ENCODE measurements at places on chromosomes 6 and 20.

DNA sequence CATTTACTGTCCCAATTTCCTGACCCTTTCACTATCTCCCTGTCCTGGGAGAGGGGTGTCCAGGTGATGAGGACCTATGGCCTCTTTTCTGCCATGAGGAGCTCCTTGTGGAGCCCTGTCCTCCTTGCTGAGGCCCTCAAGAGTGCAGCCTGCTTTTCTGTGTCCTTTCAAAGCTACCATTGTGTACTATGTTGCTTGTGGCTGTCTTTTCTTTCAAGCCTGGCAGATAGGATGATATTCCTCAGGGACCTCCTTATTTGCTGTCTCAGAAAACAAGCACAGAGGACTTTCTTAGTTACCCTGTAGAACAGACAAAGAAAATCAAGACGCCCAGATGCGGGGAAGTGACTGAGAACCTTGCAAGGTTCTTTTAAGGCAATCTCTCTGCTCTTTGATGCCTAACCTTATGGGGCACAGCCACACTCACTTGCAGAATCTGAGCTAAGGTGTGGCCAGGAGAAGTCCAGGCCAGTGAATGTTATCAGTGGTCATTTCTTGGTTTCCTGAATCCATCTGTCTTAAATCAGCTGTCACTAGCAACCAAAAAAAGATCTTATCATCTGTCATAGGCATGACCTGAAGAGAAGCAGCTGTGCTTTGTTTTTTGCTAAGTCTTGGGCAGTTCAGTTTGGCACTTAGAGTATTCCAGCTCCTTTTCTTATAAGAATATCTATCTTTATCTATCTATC is 17.2 kb downstream of the CARMIL1 start:
- no peak for DNase-seq

GRCh38 chr20:38875175-38875993 is 50.8 kb upstream of the FAM83D start:
- DNase-seq, result peak; percentile 56

GRCh38 chr6:138004430-138005287 is 102.6 kb downstream of the PERP start:
- DNase-seq, result no peak

DNA sequence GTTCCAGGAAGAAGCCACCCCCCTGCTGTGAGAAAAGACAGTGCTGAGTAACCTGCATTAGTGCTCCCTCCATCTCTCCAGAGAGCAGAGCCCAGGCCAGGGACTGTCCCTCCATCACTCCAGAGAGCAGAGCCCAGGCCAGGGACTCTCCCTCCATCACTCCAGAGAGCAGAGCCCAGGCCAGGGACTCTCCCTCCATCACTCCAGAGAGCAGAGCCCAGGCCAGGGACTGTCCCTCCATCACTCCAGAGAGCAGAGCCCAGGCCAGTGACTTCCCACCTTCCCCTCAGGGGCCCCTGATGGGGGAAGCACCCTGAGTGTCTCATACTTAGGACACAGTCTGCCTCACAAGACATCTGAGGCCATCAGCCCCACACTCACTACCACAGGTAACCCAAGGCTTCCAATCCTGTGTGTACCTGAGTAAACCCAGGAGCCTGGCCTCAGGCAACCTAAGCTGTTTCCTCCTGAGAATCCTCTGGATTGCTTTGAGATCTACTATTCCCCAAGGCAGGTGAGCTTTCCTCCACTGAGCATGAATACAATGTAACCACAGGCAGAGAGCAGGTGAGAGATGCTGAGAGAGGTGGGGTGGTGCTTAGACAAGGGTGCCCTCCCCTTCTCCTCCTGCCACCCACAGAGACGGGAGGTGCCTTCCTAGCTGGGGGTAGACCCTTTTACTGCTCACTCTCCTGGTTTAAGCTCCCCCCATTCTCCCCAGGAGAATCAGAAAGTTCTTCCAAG is 4.9 kb downstream of the TBXT start:
- no peak for DNase-seq

DNA sequence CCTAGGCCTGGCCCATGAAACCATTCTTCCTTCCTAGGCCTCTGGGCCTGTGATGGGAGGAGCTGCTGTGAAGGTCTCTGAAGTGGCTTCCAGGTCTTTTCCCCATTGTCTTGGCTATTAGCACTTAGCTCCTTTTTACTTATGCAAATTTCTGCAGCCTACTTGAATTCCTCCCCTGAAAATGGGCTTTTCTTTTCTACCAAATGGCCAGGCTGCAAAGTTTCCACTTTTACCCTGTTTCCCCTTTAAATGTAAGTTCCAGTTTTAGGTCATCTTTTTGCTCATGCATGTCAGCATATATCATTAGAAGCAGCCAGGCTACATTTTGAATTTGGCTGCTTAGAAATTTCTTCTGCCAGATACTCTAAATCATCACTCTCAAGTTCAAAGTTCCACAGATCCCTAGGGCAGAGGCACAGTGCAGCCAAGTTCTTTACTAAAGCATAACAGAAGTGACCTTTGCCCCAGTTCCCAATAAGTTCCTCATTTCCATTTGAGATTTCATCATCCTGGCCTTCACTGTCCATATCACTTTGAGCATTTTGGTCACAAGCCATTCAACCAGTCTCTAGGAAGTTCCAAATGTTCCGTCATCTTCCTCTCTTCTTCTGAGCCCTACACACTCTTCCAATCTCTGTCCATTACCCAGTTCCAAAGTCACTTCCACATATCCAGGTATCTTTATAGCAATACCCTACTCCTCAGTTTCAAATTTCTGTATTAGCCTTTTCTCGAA is 71.9 kb downstream of the TBC1D7 start:
- DNase-seq, result no peak

DNA sequence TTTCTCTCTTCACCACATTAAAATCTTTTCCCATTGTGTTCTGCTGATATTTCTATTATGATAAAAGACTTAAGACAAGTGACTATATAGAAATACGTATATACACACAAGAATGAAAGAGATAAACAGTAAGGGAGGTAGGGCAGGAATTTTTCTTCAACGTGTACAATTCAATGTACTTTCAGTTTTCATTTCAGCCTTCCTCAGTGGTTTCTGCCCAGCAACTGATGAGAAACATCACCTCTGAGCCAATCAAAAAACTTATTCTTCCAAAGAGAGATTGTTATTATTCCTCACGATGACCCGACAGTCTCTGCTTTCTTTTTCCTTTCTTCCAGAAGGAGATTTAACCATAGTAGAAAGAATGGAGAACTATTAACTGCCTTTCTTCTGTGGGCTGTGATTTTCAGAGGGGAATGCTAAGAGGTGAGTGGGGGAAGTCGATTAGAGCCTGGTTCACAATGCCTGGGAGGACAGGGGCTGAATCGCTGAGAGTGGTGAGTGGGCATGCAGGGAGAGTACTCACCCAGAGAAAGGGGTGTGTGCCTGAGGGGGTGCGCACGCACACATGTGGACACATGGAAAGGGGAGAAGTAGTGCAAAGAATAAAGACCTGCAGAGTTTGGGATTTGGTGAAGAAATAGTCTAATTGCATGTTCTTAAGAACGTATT is at the start of gene BTN3A1:
BTN3A1 (plus strand) TSS at position 289 of the 672 bp plus-strand sequence. CDS start 3,289 bp downstream, outside the sequence.
- peak; percentile 54 for DNase-seq

DNA sequence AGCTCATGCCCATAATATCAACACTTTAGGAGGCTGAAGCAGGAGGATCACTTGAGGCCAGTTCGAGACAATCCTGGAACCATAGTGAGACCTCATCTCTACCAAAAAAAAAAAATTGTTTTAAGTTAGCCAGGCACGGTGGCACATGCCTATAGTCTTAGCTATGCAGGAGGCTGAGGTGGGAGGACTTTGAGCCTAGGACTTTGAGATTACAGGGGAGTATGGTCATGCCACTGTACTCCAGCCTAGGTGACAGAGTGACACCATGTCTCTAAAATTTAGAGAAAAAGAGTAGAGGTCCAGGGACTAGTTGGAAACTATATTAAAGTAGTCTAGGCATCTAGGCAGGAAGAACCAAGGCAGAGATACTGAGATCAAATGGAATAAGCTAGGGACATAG is 121.6 kb downstream of the SLC16A10 start:
- DNase-seq, result no peak

DNA sequence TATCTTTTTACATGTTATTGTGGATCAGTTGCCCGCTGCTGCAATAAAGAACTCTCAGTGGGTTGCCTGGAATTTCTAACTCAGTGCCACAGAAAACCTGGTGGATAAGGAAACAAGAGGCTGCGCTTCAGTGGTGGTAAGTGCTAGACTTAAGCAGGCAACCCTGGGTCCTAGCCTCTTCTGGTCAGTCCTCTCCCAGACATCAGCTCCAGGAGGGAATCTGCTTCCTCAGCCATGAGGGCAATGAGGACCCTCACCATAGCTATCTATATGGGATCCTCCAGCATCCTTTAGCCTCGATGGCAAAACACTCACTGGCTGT is 490.7 kb upstream of the SULF2 start:
- no peak for DNase-seq

DNA sequence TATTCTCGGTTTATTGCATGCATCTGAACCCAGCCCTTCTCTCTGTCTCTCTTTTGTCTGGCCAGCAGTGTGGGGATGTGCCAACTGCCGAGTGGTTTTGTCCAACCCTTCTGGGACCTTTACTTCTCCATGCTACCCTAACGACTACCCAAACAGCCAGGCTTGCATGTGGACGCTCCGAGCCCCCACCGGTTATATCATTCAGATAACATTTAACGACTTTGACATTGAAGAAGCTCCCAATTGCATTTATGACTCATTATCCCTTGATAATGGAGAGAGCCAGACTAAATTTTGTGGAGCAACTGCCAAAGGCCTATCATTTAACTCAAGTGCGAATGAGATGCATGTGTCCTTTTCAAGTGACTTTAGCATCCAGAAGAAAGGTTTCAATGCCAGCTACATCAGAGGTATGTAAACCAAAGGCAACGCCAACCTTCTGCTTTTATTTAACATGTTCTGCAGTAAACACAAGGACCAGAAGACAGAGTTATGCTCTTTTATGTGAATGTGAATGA is 65.8 kb downstream of the ADGRG6 start:
- no peak for DNase-seq

DNA sequence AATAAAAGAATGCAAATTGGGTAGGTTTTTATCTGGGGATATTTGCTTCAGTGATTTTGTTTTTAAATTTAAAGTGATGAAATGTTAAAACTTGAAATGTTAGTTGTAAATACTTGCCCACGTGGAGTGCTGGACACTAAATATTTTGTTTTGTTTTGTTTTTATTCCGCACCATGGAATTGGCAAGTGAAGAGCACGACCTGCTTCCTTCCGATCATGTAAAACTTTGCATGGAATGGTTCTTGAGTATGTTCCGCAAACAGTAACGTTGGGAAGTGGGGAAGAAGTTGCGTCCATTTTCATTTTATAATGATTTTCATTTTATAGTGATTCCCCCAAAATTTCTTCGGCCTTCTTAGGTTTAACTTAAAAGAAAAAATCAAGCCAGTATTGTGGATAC is 765 bp downstream of the IRAK1BP1 start:
- DNase-seq, result no peak

DNA sequence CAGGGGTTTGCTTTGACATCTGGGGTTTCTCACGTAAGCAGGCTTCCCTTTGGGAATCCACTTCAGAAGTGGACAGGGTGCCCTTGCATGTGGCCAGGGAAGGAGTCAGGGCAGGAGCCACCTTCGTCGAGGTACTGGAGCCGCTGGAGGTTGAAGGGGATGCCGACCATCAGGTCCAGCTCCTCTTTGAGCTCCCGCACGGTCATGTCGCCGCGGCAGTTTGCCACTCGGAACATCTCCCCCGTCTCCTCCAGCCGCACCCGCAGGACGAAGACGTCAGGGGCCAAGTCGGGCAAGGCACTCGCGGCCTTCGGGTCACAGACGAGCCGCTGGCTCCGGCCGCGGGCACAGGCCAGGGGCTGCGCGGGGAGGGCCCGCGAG is 360 bp downstream of the ANKRD60 start:
- peak; percentile 14 for DNase-seq

- DNase-seq, result no peak
Measured at GRCh38 chr20:18645196-18645745, 57.4 kb downstream of the DTD1 start.

- DNase-seq, result no peak
Measured at GRCh38 chr6:45027126-45027525, 301.0 kb upstream of the RUNX2 start.

- peak; percentile 38 for DNase-seq
Measured at GRCh38 chr6:53794137-53794719, 577 bp upstream of the LRRC1 start.

- no peak for DNase-seq
Measured at GRCh38 chr6:114390176-114390575, 47.4 kb upstream of the HS3ST5 start.
